ENCODE measurements at places on chromosomes 11 and 22.

DNA sequence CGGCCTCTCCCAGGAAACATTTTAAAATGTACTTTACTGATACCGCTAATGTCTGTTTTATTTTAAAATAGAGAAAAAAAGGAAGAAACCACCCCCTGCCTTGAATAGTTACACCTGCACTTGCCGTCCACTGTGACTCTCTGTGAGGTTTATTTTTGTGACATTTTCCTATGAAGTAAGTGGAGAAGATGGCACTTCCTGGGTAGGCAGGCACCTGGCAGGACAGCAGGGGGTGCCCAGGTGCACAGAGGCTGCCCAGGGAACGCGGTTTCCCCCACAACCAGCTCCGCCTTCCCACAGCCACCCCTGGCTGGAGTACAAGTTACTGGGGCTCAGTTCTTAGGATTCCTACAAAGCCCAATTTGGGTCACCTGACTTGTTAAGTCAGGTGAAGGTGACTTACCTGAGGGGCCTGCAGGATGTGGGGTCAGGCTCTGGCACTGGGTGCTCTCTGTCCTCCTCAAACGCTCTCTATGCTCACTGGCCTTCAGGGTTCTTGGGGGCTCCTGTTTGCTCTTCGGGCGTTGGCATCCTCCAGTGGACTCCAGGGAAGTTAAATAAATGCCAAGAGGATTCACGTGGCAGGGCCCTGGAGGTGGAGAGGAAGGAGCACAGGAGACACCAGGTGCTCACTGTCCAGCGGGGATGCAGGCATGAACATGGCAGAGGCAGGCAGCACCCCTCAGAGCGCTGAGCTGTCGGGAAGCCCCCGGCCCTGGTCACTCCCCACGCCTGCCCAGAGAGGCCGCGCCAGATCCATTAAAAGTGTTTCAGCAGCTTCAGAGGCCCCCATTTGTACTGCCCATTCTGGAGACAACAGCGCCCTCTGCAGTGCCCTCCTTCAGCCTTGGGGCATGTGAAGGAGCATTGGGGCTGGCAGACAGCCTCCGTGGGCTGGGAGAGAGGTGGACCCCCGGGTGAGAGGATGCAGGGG lies 1021.2 kb downstream of the TBC1D22A start:
- no peak for DNase-seq

GRCh38 chr22:47548953-47549740 lies 786.7 kb downstream of the TBC1D22A start:
- no peak for DNase-seq

- no peak for DNase-seq
Measured at GRCh38 chr11:75276686-75277085, 36.1 kb downstream of the TPBGL start.

DNA sequence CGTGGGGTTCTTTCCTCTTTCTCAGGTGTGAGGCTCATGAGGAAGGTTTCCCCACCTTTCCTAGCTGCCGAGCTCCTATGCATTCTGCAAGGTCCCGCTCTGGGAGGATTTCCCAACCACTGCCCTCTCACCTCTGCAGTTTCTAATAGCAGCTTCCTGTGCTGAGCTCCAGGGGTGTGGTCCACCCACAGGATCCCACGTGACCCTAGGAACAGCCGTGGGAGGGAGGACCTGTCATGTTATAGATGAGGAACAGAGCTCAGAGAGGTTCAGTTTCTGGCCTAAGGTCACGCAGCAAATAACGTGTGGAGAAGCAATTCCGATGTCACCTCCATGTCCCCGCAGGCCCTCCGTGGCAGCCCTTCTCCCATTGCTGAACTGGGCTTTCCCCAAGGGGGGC lies 38.5 kb downstream of the FLRT1 start:
- DNase-seq, result no peak

DNA sequence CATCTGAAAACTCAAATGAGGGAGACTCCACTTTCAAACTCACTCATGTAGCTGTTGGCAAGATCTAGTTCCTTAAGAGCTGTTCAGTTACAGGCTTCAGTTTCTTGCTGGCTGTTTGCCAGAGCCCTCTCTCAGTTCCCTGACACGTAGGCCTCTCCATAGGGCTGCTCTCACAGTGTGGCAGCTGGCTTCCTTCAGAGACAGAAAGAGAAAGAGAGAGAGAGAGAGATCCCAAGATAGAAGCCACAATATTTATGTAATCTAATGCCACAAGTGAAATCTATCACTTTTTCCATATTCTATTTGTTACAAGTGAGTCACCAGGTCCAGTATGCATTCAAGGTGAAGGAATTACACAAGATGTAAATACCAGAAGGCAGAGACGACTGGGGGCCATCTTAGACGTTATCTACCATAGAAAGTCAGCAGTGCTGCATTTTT lies 168.8 kb downstream of the RCN1 start:
- DNase-seq, result no peak

Data from stimulated activated CD4-positive, alpha-beta T cell treated with anti-CD3 and anti-CD28 coated beads, TNF-alpha, amount 100 ng/mL, for 1 hour (primary cell).